ENCODE measurements at places on chromosomes 1 and 21. TPM values are rescaled to one million over a fixed set of nuclear protein-coding genes. Genes with fewer than 3 reads are reported as not detected.

DNA sequence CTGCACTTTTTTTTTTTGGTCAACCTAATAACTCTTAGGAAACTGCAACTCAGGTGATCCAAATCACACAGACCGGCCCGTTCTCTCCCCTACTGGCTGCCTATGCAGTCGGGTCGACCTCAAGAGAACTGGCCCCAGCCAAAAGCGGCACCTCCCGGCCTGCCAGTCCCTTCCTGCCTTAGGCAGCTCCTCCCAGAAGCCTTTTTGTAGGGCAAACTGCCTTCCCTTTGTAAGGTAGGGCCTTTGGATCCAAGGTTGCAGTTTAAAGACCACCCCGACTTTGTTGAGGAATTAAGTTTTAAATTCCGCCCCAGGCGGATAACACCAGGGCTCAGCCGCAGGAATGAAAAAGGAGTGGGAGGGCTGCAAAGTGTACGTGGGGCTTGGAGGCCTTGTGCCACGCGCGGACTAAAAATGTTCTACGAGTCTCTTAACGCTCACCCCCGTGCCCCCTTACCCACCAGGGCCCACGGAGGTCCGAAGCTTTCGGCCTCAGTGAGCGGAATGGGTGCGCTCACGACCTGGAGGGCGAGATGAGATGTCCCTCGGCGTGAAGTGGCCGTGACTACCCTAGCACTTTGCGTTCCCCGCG lies 642 bp upstream of the ST3GAL3 start:
- no peaks in the 10 kb centered on the region for H3K27me3 ChIP-seq
- H3K27ac ChIP-seq: peak overlapping the region; percentile 21
- H3K36me3 ChIP-seq: no peaks in the 10 kb centered on the region
- peak; percentile 23 for DNase-seq
- H3K4me1 ChIP-seq: peaks cover 3% of the 10 kb centered on the region

DNA sequence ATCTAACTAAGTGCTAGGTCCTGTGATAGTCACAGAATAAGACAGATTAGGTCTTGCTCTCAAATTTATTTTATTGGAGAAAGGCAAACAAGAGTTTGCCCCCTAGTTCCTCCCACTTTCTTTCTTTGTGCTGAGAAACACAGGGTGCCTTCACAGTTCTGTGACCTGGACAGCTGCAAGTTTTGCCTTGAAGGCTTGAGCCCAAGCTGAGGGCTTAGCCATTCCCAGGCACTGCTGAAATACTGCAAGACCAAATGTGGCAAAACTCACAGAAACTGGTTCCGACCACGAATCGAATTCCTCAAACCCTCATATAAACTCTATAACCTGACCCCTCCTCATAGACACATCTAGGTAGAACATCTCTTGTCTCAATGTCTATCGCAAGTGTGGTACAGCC lies 227.9 kb downstream of the RERE start:
- peaks cover 3% of the 10 kb centered on the region for H3K4me1 ChIP-seq
- no peaks in the 10 kb centered on the region for H3K27me3 ChIP-seq
- no peak for DNase-seq

DNA sequence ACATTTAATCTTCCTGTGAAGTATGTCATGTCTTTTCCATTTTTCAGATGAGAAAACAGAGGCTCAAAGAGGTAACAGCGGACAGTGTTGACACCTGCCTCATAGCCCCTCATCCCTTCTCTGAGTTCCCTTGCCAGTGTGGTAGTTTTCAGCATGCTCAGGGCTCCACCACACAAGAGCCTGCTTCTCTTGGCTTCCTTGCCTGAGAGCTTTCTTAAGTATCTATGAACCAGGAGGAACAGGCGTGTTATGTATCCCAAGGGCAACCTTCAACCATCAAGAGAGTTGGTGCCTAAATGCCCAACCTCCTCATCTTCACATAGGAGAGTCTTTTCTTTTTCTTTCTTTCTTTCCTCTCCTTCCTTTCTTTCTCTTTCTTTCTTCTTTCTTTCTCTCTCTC lies 5.9 kb upstream of the PAFAH2 start:
- no peak for DNase-seq
- no peaks in the 10 kb centered on the region for H3K4me1 ChIP-seq
- H3K27me3 ChIP-seq: no peaks in the 10 kb centered on the region
- H3K27ac ChIP-seq: no peak overlapping the region

GRCh38 chr1:26020330-26020768 lies 1.2 kb upstream of the EXTL1 start:
- no peak overlapping the region for H3K4me3 ChIP-seq
- peak; percentile 63 for DNase-seq
- H3K27ac ChIP-seq: no peak overlapping the region
- H3K36me3 ChIP-seq: no peaks in the 10 kb centered on the region
- peaks cover 26% of the 10 kb centered on the region for H3K4me1 ChIP-seq

GRCh38 chr21:43020177-43020576 lies 45.8 kb downstream of the PKNOX1 start:
- H3K27me3 ChIP-seq: no peaks in the 10 kb centered on the region
- no peak for DNase-seq
- H3K4me1 ChIP-seq: peaks cover 6% of the 10 kb centered on the region

GRCh38 chr1:8742022-8742924 lies 75.2 kb downstream of the RERE start:
- no peak for DNase-seq
- H3K4me3 ChIP-seq: no peak overlapping the region
- H3K4me1 ChIP-seq: no peaks in the 10 kb centered on the region
- H3K36me3 ChIP-seq: no peaks in the 10 kb centered on the region
- no peak overlapping the region for H3K27ac ChIP-seq

DNA sequence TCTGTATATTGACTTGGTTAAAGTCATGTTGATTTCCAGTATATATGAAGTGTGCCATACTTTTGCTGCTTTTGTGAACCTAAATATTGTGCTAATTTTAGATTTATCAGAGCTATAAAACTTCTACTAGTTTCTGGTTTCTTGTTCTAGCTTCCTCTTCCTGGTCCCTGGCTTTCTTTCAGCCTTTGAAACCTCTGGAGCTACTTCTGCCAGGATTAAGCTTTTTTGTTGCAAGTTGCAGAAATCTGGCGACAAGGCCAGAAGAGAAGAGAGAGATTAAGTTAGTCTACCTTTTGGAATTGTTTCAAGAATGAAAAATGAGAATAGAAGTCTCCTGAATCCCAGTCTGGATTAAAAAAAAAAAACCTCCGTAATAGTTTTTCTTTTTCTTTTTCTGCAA lies 13.5 kb downstream of the RNF2 start:
- H3K4me3 ChIP-seq: no peak overlapping the region
- peaks cover 5% of the 10 kb centered on the region for H3K4me1 ChIP-seq
- H3K27me3 ChIP-seq: no peaks in the 10 kb centered on the region
- H3K36me3 ChIP-seq: no peaks in the 10 kb centered on the region
- no peak for DNase-seq

DNA sequence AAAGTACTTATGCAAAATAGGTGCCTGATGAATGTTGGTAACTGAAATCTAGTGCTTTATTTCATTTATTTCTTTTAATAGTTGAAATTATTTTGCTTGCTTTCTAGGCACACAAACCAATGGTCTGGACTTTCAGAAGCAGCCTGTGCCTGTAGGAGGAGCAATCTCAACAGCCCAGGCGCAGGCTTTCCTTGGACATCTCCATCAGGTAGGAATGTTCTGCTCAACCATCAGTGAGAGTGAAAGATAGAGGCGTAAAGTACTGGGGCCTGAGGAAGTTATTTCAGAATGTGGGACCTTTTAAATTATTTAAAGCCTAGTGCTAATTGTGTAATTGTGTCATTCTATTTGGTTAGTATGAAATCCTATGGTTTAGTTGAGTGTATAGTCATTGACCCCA lies 144.7 kb downstream of the POU2F1 start:
- DNase-seq: no peak
- H3K4me3 ChIP-seq: no peak overlapping the region
- H3K4me1 ChIP-seq: no peaks in the 10 kb centered on the region
- no peaks in the 10 kb centered on the region for H3K36me3 ChIP-seq

- no peak overlapping the region for H3K4me3 ChIP-seq
- H3K27ac ChIP-seq: no peak overlapping the region
- no peaks in the 10 kb centered on the region for H3K36me3 ChIP-seq
- no peak for DNase-seq
- H3K27me3 ChIP-seq: no peaks in the 10 kb centered on the region
These were observed 10.8 kb upstream of the SHISA4 start for GRCh38 chr1:201877877-201878401.

DNA sequence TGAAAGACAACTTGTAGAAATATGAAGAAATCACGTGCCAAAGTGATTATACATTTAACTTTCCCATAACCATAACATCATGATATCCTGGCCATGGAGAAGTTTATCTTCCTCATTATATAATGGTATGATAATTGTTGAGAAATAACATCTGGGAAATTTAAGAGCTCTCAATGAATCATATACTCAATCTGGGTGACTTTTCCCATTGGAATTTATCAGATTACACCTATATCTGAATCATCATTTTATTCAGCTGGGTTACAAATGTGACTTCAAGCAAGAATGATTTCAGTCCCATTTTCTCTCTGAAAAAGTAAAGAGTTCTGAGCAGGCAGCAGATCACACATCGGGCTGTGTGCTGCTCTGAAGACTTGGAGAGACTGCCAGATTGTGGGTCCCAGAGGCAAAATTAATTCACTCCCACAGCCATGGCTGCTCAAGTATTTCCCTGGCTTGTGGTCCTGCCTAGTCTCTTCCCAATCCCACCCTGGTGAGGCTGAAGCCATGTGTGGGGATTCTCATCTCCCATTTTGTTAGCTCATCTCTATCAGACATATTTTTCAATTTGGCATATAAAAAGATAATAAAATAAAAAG lies 278.0 kb downstream of the MRPL39 start:
- no peaks in the 10 kb centered on the region for H3K27me3 ChIP-seq
- no peaks in the 10 kb centered on the region for H3K36me3 ChIP-seq
- no peak overlapping the region for H3K4me3 ChIP-seq
- DNase-seq: no peak
- H3K27ac ChIP-seq: no peak overlapping the region

DNA sequence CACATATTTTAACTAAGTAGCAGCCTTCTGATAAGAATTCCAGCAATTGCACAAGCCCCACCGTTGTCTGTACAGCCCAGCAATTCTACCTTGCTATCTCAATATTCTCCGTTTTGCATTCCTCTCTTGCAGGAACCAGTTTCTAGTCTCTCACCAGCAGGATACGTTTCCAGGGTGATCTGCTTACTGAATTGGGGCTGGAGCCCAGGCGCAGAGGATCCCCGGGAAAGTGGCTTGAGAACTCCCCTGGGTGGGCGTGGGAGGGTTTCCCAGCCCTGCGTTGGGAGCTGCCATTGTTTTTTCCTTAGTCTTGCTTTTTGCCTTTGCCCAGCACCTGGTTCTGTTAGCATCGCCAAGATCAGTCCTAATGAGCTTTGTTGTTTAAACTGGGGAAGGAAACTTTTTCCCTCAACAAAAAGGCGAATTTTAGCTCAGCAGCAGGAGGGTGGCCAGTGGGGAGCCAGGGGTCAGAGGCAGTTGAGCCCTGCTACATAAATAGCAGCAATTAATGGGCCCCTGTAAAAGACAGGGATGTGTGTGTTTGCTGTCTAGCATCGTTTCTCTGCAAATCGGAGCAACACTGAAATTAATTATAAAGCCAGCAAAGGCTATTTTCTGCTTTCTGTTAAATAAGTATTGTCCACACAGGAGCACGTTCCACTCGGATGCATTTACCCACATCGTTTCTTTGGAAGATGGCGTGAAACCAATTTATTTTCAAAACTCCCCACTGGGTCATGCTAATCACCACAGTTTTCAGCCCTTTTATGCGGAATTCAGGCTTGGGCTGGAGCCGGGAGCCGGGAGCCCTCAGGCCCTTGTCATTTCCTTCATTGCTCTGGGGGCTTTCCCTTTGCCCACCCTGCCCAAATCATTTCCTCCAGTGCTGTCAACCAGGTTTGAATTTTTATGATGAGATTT lies 36.6 kb downstream of the HUNK start:
- no peaks in the 10 kb centered on the region for H3K27me3 ChIP-seq
- H3K36me3 ChIP-seq: no peaks in the 10 kb centered on the region
- DNase-seq: peak; percentile 17
- no peak overlapping the region for H3K27ac ChIP-seq
- H3K4me3 ChIP-seq: no peak overlapping the region
- H3K4me1 ChIP-seq: peaks cover 20% of the 10 kb centered on the region

- H3K27ac ChIP-seq: no peak overlapping the region
- no peak for DNase-seq
- no peaks in the 10 kb centered on the region for H3K27me3 ChIP-seq
- no peak overlapping the region for H3K4me3 ChIP-seq
These were observed 55.0 kb downstream of the HUNK start for GRCh38 chr21:31927689-31928353.

GRCh38 chr21:44920694-44921604 lies at the start of gene ITGB2:
Gene ITGB2 (minus strand): TSS chr21:44920899. CDS start chr21:44910782, 10,117 bp downstream.
- H3K27ac ChIP-seq: no peak within 1 kb of the TSS
- no peak for DNase-seq
- H3K27me3 ChIP-seq: no peaks in the 10 kb centered on the region
- H3K36me3 ChIP-seq: no peaks in the 10 kb centered on the region
- H3K4me3 ChIP-seq: no peak within 1 kb of the TSS

DNA sequence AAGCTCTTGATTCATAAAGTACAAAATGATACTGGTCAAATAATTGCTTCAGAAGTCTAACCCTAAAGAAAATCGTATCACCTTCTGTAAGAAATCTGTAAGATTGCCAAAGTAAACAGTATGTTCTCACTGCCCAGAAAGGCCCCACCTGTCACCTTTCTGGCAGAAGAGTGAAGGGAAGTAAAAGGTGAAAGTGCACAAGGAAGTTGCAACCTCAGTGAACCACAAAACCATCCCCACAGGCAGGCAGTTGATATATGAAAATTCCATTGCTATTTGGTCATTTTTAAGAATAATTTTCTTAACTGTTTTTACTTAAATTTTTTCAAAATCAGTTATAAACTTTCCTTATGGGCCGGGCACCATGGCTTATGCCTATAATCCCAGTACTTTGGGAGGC lies 48.5 kb upstream of the FBXO28 start:
- no peak for DNase-seq
- no peak overlapping the region for H3K27ac ChIP-seq
- no peaks in the 10 kb centered on the region for H3K4me1 ChIP-seq
- no peaks in the 10 kb centered on the region for H3K36me3 ChIP-seq
- H3K27me3 ChIP-seq: no peaks in the 10 kb centered on the region

DNA sequence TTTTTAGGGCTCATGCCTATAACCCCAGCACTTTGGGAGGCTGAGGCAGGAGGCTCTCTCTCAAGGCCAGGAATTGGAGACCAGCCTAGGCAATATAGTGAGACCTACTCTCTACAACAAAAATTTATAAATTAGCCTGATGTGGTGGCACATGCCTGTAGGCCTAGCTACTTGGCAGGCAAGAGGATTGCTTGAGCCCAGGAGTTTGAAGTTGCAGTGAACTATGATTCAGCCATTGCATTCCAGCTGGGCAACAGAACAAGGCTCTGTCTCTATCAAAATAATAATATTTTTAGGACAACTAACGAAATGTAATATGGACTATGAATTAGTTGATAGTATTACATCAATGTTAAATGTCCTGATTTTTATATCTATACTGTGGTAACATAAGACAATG lies 68.8 kb upstream of the ARID1A start:
- no peak overlapping the region for H3K4me3 ChIP-seq
- DNase-seq: no peak
- no peaks in the 10 kb centered on the region for H3K4me1 ChIP-seq
- H3K27ac ChIP-seq: no peak overlapping the region

TMEM125 gene
- total RNA-seq: 0.23 TPM

RCC2 gene
- total RNA-seq: 52.2 TPM

EPS15 gene
- total RNA-seq: 84.0 TPM

DMRTA2 gene
- not detected for total RNA-seq

KANK4 gene
- total RNA-seq: not detected

TSHB gene
- total RNA-seq: not detected

WNT9A gene
- 15.9 TPM for total RNA-seq

SORT1 gene
- total RNA-seq: 4.3 TPM

C1orf232 gene
- not detected for total RNA-seq

CFHR5 gene
- not detected for total RNA-seq

OR2L13 gene
- total RNA-seq: not detected

AMY1A gene
- 17.5 TPM for total RNA-seq

PLA2G2A gene
- 307 TPM for total RNA-seq
